ENCODE measurements at places on chromosomes 1 and 21.

DNA sequence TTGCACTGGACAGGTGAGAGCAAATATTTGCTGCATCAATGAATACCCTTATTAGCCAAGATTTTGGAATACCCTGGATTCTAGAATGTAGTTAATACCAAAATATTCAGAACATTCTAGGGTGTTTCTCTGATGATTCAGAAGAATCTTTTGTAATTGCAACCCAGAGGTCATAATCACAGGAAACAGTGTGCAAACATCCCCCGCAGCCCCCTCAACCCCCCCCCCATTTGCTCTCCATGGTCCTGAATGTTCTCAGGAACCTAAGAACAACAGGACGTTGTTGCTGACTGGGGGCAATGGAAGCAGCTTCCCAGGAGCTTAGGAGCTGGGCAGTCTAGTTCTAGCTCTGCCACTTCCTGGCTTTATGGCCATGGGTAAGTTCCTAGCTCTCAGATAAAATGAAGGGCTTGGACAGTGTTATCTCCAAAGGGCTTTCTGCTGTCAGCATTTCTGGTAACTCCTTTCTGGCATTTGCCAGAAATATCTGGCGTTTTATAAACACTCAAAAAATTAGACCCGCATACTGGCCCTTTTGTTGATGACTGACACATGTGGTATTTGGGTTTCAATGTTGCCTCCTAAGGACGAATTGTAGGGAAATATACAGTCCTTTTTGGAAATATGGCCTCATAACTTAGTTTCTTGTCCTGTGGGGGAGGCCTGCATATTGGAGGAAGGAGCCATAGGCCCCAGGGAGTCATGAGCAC, 178.6 kb downstream of the RRAGC start:
- no peak for DNase-seq

DNA sequence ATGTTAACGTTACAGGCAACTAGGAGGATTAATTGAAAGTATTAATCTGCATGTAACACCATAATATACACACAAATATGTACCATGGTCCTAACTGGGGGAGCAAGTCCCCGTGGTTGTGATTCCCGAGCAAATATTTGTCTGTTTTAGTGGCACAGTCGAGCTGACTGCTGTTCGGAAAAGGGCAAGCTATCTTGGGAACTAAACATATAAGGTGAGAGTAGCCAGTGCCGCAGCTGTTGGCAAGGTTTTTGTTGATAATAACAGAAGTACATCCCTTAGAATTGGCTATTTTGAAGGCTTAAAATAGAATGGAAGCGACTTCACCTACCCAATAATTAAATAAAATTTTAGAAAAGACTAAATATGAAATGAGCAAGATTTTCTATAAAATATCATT, 45.5 kb downstream of the UCHL5 start:
- peak; percentile 27 for DNase-seq

DNA sequence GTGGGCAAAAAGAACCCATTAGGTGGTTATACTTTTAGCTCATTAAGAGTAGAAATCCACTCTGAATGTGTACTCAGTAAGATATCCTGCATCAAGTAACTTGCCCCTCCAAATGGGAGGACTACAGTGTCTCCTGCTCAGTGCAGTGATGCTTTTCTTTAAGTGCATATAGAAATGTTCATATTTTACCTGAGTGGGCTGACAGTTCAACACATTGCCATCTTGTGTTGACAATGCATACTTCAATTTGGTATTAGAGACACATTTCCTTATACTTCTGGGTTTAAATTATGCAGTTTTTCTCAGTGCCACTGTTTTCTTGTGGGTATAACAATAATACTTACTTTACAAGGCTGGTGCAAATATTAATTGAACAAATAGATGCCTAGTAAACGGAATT, 318.6 kb upstream of the TMPRSS15 start:
- no peak for DNase-seq

DNA sequence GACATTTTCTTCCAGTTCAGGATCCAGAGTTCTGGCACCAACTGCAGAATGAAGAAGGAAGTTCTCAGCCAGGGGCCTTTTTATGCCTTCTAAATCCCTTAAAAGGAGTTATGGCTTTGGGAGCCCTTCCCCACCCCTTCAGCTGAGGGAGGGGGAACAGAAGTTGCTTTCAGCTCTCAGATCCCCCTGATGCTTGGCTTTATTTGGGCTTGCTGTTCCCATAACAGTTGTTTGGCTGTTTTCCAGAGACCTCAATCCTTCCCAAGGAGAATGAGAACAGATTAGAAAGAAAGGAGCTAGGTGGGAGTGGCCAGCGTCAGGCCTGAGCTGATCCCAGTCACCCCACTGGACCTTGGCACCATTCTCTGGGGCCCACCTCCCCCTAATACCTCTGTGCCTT, at the start of gene RPE65:
RPE65 (minus strand) TSS at position 54 of the 400 bp plus-strand sequence; CDS start at position 5, 49 bp downstream.
- no peak for DNase-seq

- DNase-seq = no peak
Measured at GRCh38 chr21:26072666-26073615, 97.6 kb downstream of the APP start.

- no peak for DNase-seq
Measured at GRCh38 chr1:163258181-163258580, 55.5 kb upstream of the RGS5 start.

DNA sequence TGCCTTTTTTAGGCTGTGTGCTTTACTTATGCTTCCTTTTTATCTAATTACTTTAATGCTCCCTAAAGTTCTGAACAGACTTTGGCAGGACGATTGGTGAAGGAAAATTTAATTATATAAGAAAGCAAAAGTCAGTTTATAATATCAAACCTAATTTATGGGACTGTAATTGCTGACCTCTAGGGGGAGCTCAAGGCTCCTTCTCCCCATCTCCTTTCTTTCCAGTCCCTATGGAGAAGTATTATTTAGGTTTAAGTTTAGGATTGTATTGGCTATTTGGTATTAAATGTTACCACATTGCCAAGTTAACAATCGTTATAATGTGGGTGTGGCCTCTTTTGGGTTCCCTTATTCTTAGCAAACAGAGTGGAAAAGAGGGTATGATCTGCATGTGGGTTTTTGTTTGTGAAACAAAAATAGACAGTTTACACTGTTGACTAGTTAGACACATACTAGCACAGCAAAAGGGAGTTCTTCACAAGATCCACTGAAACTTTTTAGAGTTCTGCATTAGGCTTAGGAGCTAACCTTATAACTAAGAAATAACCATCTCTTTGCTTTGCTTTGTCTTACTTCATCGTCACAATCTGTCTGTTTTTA, 48.2 kb upstream of the TNFSF4 start:
- DNase-seq = peak; percentile 61

GRCh38 chr1:37879865-37880264, 20.5 kb upstream of the MTF1 start:
- no peak for DNase-seq

- DNase-seq = no peak
Measured at GRCh38 chr1:29390491-29391361, 154.4 kb downstream of the PTPRU start.

GRCh38 chr1:8554956-8555534, 237.1 kb downstream of the SLC45A1 start:
- no peak for DNase-seq

DNA sequence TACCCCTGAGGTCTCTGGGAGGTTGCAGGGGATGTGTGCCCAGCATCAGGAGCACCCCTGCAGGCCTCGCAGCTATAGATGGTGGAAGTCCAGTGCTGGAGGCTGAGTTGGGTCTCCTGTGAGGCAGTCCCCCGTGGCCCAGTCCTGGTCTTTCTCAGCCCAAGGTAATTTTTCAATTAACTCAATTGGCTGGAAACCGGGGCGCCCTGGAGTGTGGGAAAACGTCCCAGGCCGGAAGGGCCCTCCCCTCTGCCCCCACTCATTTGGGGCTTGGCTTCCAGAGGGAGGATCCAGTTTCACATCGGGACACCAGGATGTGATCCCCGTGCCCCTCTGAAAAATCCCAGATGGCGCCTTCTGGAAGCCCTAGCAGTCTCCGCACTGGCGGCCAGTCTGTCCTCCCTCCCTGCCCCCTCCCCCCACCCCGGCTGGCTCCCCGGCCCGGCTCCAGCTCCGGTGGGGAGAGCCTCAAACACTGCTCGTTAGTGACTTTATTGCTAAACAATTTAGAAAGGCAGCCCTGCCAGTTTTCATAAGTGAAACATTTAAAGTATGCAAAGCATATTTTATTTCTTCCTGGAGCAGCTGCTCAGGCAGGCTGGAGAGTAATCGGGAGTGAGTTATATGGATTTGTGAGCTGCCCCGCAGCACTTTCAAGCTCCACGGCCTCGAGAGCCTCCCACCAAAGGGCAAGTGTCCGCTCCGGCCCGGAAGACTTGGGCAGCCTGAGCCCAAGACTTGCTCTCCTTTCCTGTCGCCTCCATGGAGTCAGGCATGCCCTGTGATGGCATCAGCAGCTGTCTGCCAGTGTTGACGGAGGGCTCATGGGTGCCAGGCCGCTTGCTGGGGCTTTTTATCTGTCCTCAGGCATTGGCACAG, 208.2 kb upstream of the TMEM51 start:
- no peak for DNase-seq

Measured in DMS53 (cell line).